ENCODE measurements at places on chromosomes 6 and 20.
A peak's percentile ranks its signal among the peaks of the same experiment; 100 is the strongest.

DNA sequence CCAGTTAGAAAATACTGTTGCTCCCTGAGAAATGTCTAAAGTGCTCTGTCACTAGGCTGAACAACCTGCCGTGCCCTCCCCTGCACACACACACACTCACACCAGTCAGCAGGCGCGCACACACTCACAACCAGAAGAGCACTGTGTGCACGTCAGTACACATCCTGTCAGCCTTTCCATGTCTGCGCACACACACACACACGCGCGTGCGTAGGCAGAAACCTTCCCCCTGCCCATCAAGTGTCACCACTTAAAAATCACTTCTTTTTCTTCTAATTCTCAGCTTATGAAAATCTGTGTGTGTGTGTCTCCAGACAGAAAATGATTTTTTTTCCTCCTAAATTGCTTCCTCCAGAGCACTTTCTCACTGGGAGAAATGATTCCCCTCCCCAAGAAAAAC, 100.3 kb downstream of the EDN3 start:
- DNase-seq: no peak

- no peak for DNase-seq
Measured at GRCh38 chr20:673603-674001, 2.0 kb downstream of the SCRT2 start.

DNA sequence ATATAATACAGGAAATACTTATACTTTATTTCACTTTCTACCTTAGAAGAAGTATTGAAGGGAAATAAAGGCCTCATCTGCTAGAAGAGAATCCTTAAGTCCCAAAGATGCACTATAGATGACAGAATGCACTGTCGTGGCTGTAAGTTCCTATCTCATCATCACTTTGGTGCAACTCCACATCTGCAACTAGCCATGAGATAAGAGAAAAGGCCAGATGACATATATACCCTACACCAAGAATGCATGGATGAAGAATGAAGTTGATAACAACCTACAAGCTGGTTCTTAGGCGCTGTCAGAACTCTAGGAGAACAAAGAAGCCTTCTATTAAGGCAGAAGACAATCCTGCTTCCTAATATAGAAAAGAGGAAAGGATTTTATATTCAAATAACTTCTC, 11.6 kb upstream of the PLN start:
- no peak for DNase-seq

- no peak for DNase-seq
Measured at GRCh38 chr6:122947355-122947754, 48.7 kb upstream of the CLVS2 start.

GRCh38 chr6:38776515-38776914, 61.4 kb downstream of the DNAH8 start:
- DNase-seq: no peak

- DNase-seq: no peak
Measured at GRCh38 chr6:97133067-97133466, 149.9 kb downstream of the MMS22L start.

GRCh38 chr6:54053881-54054391, 57.3 kb upstream of the MLIP start:
- no peak for DNase-seq

GRCh38 chr20:1302685-1303541, 26.0 kb downstream of the SDCBP2 start:
- peak; percentile 32 for DNase-seq

DNA sequence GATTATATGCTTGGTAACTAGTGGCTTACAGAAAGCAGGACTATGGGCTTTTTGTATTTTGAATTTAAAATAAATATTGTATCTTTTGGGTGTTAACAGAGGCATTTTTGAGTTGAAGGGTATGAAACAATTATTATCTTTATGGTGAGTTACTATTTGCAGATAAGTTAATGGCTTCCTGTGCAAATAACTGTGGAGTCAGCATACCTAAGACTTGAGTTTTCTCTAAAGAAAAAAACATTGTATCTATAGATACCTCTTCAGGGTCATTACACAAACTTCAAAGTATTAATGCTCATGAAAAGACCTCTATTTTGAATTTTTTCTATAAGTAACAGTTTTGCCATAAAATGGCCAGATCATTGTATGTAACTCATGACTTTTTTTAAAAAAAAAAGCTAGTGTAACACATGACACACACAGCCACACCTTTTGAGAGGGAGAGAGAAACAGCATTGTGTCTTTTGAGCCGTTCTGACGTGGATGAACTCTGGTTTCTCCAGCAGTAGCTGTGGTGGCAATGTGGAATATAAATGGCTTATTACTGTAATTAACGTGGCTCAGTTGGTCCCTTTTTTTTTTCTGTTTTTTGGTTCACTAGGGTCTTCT, 36.3 kb downstream of the PLEKHG1 start:
- no peak for DNase-seq

DNA sequence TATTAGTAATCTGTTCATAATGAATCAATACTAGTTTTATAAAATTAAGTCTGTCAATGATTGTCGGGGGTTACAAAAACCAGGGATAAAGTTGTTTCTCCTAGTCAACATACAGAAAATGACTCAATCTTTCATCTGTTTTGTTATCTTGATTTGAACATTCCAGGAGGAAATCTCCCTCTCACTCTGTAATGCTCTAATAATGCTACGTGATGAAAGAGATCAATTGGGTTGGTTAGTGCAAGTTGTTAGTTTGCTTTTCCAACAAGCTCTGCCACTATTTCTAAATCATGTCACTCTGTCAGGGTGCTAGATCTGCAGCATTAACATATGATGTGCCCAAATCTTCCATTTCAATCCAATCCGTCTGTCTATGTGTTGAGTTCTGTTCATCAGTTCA, 379.5 kb upstream of the GJE1 start:
- DNase-seq: no peak

DNA sequence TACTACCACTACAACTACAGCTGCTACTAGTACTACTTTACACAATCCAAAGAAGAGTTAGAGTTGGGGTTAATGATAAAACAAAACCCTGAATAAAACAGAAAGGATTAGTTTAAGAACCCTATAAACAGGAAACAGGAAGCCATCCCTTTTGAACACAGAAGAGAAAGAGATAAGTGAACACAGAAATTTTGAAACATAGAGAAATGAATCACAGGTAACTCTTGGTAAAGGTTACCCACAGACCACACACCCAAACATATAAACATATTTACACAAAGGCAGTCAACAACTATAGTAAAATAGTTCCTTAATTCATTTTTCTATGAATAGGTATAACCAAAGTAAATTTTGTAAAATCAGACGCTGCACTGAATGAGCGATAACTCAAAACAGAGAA, 98.1 kb downstream of the RNGTT start:
- no peak for DNase-seq

DNA sequence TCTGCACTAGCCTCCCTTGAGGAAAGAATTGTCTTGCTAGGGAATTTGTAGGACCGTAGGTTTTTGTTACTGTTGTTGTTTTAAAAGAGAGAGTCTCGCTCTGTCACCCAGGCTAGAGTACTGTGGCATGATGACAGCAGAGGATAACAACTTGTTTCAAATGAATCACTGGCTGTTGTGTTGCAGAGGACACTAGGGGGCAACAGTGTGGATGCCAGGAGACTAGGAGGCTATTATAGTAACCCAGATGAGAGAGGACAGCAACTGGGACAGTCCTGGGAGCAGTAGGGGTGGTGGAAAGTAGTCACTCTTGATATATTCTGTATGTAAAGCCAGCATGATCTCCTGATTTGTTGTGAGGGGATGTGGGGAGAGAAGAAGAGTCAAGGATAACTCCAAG, 41.8 kb upstream of the LAMA4 start:
- no peak for DNase-seq

GRCh38 chr6:42742116-42742894, 3.6 kb downstream of the TBCC start:
- DNase-seq: no peak

DNA sequence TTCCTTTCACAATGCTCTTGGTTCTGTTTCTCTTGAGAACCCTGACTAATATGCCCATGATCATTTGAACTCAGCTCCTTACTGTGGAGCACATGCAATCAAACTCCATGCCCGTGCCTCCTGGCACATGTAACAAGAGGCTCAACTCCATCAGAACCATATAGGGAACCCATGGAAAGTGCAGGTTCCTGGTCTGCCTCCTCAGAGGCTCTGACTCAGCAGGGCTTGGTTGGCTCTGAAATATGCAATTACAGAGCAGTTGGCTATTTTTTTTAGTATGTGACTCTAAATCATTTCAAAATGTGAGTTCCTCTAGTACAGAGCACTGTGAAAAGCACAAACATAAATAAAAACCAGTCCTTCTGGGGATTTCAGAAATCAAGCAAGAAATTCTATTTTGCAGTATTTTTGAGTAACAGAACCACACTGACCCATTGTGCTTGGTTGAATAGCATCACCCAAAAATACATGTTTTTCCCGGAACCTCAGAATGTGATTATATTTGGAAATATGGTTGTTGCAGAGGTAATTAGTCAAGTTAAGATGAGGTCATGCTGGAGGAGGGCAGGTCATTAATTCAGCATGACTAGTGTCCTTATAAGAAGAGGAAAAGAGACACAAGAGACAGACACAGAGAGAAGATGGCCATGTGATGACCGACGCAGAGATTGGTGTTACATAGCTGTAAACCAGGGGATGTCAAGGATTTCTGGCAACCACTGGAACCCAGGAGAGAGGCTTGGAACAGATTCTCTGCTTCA, 13.2 kb upstream of the MAP3K4 start:
- peak; percentile 53 for DNase-seq

DNA sequence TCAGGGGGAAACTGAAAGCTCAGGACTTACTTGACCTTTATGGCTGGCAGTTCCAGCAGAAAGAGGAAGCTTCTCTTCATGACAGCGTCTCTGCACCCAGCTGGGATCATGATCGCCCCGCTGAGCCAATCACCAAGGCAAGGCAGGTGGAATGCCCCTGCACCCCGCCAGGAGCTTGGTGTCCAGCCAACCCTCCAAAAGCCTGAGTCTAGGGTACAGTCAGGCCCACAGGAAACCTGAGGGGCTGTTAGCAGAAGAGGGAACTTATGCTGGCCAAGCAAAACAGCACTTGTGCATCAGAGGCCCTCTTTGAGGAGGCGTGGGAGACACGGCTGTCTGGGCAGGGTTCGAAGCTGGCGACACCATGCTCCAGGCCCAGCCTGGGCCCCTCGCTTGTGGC, 188.3 kb upstream of the GMDS start:
- DNase-seq: no peak

DNA sequence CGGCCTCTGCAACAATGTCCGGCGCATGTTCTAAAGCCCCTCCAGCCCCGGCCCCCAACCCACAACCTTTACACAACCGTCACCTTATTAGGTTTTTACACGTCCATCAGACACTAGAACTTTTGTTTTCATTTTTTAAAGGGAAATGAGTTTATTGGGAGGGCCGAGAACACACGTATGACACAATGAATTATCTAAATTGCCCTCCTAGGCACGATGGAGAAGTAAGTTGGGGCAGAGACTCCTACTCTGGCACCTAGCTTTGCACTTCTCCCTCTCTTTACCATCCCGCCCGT, 1.2 kb upstream of the DLL1 start:
- no peak for DNase-seq

GRCh38 chr6:37546141-37546871, 46.6 kb upstream of the CCDC167 start:
- DNase-seq: no peak

- no peak for DNase-seq
Measured at GRCh38 chr6:90739802-90740201, 152.9 kb upstream of the MAP3K7 start.

GRCh38 chr20:11261533-11262000, 587.8 kb upstream of the JAG1 start:
- DNase-seq: no peak

- DNase-seq: peak; percentile 96
Measured at GRCh38 chr6:152100183-152100618, 292.7 kb downstream of the ESR1 start.

- peak; percentile 24 for DNase-seq
Measured at GRCh38 chr6:39377539-39377950, 55.0 kb upstream of the KCNK16 start.

DNA sequence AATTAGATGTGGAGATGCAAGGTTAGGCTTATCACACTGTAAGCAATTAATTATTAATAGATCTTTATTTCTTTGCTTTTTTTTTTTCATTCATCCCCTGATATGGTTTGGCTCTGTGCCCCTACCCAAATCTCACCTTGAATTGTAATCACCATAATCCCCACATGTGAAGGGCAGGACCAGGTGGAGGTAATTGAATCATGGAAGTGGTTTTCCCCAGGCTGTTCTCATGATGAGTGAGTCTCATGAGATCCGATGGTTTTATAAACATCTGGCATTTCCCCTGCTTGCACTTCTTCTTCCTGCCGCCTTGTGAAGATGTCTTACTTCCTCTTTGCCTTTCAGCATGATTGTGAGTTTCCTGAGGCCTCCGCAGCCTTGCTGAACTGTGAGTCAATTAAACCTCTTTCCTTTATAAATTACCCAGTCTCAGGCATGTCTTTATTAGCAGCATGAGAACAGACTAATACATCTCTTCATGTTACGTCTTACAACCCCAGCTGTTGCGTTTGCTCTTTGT, 333.8 kb downstream of the CDH26 start:
- DNase-seq: peak; percentile 6

GRCh38 chr6:33707771-33708170, 3.7 kb downstream of the UQCC2 start:
- no peak for DNase-seq

- no peak for DNase-seq
Measured at GRCh38 chr20:10619427-10619826, 54.4 kb downstream of the JAG1 start.

DNA sequence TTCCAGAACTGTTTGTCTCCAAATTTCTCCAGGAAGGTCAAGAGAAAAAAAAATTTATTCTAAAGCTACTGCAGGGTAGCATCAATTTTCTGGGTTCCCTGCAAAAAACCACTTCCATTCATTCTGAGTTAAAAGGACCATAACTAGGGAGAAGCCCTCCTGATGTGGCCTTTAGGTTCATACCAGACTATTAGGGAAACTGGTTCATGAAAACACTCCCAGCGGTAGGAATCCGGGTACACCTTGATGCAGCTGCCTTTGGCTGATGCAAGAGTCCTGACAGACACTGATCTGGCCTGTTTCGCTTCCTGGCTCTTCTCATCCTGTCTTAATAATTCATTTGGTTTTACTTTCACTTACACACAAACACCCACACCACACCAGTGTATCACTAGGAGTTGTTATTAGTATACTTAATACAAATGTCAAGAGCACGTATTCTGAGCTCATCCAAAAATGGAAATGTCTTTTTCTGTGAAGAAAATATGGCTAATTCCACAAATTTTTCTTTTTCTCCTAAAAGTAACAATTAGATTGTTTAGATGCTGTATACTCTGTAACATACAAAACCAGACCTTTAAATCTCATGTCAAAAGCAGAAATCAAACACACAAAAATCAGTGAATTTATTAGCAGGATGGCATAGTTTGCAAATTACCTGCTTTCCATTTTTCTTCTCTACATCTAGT, 38.4 kb upstream of the ARHGAP18 start:
- DNase-seq: peak; percentile 53

GRCh38 chr6:70162972-70163371, 139.9 kb downstream of the COL9A1 start:
- DNase-seq: no peak

GRCh38 chr6:37033819-37034795, 28.7 kb downstream of the FGD2 start:
- DNase-seq: peak; percentile 71

GRCh38 chr6:152244998-152245630, 392.0 kb downstream of the SYNE1 start:
- no peak for DNase-seq
